ENCODE measurements at places on chromosomes 11 and 22.
A peak's percentile ranks its signal among the peaks of the same experiment; 100 is the strongest.

DNA sequence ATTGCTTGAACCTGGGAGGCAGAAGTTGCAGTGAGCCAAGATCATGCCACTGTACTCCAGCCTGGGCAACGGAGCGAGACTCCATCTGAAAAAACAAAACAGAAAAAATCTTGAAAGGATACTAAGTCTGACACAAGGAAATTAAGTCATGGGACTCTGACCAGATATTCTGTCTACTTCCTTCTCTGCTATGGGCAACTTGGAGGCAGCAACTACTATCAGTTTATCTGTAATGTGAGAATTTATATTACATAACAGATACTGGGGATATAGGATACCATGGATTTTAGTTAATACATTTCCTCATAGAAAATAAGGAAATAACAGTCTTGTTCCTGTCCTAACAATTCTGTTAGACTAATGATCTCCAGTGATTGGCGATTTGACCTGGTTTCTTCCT is 1.6 kb upstream of the SGSM3 start:
- no peak for DNase-seq

DNA sequence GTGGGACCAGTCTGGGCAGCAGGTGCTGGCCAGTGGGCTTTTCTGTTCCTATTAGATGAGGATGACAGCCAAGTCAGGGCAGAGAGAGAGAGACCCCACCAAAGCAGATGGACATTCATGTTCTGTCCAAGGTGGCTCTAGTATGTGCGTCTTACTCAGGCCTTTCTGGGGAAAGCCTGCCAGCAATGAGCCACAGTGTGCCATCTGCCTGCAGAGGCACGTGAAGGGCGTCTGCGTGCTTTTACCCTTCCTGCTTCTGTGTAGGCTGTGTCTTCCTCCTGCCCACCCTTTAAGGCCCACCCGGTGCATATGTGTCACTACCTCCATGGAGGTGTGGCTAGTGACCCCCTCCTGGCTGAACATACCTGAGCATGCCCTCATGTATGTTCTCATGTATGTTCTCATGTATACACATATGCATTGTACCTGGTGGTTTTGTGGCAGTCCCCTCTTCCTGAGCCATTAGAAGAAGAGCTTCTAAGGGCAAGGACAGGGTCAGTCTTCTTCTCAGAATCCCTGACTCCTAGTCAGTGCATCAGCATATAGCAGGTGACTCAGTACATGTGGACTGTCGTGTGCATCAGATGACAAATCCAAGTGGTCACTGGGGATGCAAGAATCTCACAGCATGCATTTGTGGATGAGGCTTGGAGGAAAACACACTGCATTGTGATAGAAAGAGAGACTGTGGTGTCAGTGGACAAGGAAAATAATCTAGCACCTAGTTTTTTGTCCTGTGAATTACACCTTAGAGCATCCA is 90.4 kb upstream of the YWHAH start:
- DNase-seq: no peak

DNA sequence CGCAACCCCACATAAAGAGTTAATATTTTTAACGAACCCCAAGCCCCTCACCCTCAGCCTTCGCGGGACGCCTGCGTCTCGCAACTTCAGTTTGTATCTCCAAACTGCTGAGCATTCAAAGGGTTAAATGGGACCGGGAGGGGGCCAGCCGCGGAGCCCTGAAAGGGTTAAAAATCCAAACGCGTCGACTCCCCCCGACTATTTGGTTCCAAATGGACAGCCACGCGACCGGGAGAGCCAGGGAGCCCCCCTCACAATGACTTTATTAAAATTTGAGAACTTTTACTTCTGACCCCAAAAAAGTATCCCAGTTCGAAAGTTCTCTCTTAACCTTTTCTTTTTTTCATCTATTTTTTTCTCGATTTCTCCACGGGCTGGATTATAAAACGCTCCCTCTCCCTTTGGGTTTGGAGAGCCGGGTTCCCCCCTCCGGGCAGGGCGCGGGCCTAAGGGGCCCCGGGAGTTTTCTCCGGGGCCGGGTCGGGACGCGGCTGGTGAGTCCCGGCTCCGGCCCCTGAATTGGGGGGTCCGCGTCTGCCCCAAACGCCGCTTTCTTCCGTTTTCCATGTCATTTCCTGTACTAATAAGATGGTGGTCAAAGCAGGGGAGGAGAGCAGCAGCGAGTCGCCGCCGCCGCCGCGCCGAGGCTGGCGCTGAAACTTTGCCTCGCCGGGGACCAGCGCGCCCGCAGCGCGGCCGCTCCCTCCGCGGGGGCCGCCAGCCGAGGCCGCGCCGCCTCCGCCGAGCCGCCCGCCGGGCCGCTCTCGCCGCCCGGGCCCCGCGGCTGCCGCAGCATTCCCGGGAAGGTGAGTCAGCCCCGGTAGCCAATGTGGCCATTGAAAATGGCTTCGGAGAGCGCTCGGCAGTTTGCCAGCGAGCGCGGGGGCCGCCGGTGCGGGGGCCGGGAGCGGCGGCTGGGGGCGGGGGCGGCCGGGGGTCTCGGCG is at the start of gene PRDM11:
Gene PRDM11 (plus strand): TSS at position 568 of the 945 bp plus-strand sequence. CDS start 35,128 bp downstream, outside the sequence.
- DNase-seq: peak; percentile 42

DNA sequence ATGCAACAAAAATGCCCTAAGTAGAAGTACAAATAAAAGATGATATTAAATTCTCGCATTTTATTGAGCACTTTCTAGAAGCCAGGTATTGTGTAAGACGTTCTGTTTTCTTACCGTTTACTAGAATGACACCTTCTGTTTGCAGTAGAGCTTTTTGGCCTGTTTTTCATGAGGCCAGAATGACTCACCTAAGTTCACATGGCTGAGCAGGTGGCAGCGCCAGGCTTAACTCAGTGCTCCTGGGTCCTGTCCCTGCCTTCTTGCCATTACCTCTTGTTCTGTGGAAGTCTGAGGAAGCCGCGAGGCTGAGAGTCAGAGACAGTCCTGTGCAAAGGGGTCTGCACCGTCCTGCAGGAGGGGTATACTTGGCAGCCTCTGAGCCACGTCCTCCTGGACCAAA is 113.8 kb downstream of the ATXN10 start:
- no peak for DNase-seq

Data from DND-41 (cell line).